ENCODE measurements at places on chromosomes 4 and X.

- no peak for DNase-seq
Observed at GRCh38 chr4:95167805-95168204, 381.0 kb downstream of the UNC5C start.

DNA sequence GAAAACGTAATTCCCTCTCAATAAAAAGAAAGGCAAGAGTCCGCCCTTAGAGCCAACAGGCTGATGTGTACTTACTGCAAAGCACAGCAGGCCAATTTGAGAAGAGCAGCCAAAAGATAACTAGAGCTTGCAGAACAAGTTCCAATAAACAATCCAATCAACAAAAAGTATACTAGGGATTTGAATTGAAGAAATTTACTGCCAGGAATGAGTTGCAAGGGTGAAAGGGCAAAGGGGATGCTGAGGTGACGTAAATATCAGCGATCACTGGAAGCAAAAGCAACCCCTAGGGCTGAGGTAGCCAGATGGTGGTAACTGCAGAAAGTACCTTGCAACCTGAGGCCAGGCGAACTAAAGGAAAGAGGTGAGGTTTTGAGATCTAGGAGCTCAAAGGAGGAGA, 152.1 kb upstream of the TENM3 start:
- DNase-seq: no peak

DNA sequence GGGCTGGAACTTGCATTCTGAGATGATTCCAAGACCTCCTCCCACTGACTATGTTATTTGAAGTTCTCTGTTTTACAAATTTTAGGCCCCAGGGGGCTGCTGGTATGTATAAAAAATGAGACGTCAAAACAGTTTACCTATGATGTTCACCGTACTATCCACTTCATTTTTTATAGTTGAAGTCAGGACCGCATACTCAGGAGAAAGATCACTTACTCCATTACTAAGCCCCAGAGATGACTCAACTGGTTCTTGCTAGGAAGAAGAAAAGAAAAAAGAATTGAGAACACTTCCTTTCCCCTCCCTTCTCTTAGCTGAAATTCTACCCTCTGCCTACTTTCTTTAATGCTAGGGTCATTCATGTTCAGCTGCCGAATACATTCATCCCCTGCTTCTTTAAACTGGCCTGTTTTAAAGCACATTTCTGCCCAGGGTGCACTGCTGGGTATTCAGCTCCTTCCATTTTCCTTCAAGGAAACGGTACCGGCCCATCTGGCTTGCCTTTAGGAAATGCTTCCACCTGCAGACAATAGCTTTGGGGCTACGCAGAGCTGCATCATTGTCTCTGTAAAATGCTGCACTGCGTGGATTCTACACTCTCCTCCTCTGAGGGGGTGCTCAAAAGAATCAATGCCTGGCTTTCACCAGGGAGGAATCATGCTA, 66.2 kb downstream of the IRF2 start:
- DNase-seq: no peak

DNA sequence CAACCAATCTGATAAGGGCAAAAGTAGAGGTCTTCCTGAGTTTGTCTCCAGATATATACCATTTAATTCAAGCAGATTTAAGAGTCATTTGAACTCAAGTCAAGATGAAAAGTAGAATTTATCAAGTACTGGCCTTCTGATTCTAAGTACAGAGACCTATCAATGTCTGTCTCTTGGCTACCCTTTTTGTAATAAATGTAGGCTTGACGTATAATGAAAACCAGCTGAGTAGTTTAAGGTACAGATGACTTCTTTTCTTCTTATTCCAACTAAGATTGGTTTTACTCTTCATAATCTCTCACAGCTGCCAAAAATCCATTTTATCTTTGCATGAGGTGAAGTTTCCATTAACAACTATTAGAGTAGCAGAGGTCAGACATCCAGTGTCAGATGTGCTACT, 867.6 kb downstream of the FAT4 start:
- no peak for DNase-seq

GRCh38 chr4:175435381-175435783, 376.7 kb downstream of the GPM6A start:
- no peak for DNase-seq

DNA sequence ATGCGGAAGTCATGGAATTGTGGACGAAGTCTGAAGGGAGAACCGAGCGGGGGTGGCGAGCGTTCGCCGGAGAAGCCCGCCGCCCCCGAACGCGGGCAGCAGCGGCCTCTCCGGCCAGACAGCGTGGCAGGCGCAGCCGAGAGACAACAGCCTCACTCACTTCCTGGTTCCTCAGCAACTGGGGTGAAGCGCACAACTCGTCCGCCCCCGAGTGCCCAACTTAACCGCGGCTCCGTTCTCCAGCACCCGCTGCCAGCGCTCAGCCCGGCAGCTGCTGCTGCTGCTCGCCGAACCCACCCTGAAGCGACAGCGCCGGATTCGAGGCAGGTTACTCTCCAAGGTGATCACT, 68.0 kb downstream of the NOCT start:
- DNase-seq: peak; percentile 27

DNA sequence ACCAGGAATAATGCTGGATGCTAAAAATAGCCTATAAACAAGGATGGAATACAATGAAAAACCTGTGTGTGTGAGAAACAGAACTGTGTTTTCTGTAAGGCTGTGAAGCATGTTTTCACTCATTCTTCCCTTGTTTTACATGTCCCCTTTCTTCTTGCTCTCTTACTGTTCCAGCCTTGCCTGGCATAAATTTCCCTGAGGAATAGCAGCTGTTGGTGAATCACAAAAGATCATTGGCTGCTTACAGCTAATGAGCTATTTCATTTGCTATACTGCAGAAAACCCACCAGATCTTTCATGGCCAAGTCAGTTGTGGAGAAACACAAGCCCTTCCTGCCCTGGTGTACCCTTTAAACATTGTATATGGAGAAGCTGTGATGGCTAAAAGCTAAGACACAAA, 91.1 kb downstream of the LDB2 start:
- no peak for DNase-seq

DNA sequence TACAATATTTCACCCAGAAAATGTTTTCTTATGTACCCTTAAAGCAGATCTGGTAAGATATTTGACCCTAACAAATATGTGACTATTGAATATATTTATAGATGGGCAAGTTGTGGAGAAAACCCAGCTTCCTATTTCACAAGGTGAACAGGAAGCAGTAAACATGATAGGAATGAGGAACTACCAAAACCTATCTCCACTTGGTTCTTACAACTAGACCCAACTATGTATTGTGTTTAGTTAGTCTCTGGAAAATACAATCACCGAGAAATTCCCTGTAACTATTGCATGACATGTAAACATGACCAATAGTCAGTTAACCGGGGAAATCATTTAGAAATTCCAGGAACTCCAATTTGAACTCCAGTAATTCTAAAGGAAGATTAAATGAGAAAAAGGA, 8.4 kb upstream of the RXFP1 start:
- DNase-seq: no peak

GRCh38 chr4:8177552-8177951, 18.9 kb upstream of the ABLIM2 start:
- DNase-seq: no peak

GRCh38 chrX:44874420-44875184, 1.6 kb downstream of the KDM6A start:
- no peak for DNase-seq

GRCh38 chr4:3707423-3708102, 58.6 kb upstream of the ADRA2C start:
- no peak for DNase-seq

DNA sequence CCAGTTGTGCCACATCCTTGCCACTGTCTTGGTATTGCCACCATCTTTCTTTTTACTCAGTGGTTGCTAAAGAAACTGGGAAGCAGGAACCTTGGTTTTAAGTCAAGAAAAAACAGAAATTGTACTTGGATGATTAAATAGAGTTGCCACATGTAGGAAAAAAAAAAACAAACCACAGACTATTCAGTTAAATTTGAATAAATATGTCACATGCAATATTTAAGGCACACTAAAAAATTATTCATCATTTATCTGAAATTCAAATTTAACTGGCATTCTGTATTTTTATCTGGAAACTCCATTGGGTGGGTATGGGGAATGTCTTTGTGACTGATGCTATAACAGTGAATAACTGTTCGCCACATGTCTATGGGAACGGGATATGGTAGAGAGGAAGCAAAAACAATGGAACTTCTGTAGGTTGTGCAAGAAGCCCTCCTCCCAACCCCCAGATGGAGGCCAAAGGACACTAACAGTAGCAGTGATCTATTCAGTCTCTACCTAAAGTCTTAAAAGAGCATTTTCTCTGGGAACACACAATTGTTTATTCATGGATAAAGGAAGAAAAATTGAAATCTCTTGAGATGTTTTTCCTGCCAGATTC, 57.0 kb upstream of the PLAC8 start:
- no peak for DNase-seq

DNA sequence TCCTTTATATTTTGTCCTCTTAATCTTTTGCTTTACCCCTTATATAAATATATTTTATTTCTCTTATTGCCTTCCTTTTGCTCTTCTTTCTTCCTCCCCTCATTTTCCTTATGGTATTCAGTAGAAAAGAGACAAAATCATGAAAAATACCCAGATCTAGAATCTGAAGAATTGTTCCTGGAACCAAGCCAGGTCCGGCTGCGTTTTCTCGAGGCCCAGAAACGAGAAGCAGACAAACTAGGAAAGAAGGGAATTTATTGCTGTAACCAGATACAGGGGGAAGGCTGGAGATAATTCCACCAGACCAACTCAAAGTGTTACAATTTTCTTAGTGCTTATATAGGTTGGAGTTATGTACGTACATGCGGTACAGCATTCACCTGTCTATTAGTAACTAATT, 328.7 kb downstream of the GABRG1 start:
- DNase-seq: no peak

- no peak for DNase-seq
Observed at GRCh38 chr4:54909961-54910360, 215.4 kb downstream of the KDR start.

GRCh38 chr4:39054497-39054896, 7.5 kb upstream of the KLHL5 start:
- DNase-seq: no peak
